ENCODE measurements at places on chromosomes 4 and X.

DNA sequence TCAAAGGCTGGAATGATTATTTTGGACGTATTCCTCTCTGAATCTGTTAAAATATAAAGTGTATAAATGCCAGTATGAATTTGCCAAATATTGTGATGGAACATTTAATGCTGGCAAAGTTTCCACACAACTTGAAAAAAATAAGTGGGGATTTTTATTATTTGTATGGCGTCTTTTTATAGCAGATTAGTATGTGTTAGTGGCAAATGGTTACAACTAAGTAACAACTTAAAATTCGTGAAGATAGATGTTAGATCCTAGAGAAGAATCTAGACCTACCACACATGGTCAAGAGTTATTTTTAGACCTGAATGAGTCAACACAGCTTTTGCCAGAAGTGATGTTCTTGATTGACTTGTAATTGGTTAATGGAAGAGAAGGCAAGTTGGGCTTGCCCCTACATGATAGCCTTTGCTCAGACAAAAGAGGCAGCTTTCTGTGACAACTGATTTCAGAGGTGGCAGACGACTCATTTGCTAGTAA lies 4.8 kb downstream of the CPE start:
- DNase-seq: no peak

DNA sequence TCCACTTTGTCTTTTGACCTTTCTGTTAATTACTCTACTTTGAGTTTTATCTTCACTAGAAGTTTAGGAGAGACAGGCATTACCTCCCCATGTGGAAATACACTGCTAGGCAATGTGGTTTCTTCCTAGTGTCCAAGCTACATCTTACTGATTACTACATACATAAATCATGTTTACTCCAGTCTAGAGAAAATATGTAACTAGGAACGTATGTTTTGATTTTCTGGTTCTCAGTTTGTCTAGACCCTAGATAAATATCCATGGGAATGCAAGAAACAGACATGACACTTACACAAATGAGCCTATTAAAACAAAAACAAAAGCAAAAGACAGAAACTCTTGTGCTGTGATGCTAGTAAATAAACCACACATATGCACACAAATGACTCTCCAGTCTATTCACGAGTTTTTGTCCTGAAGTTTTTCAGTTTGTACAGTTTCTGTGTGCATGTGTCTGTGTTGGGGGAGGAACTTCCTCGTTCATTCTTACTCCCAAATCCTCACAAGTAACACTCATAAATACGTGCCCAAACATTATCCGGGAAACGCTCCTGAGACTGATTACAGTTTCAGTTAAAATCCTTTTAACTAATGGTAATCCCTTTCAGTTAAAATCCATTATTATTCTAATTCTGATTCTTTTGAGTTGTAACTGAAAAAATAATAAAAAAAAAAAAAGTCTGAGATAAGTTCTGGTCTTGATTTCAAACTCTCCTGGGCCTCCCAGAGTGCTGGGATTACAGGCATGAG lies 283.5 kb upstream of the FTHL17 start:
- no peak for DNase-seq

DNA sequence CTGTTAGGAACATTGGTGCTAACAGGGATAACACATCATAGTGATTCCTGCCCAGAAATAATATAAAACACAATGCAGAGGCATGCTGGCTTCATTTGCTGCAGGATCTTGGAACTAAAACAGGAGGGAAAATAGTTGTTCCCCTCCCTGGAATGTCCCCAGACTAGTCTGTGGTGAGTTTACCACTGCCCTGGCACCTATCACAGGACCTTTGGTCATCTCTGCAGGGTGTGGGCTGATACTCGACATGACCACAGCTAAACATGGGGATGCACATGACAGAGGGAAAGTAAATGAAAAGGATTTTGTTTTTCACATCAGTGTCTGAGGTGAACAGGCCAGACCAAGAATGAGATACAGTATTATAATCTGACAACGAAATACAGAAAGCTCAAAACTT lies 160.2 kb upstream of the DKK2 start:
- DNase-seq: no peak

- DNase-seq: no peak
These were observed 175.4 kb downstream of the TBCK start for GRCh38 chr4:106140601-106141000.

GRCh38 chrX:85052636-85053343 lies 49.1 kb downstream of the APOOL start:
- DNase-seq: no peak

GRCh38 chr4:121126449-121127006 lies 37.6 kb downstream of the TNIP3 start:
- DNase-seq: no peak

DNA sequence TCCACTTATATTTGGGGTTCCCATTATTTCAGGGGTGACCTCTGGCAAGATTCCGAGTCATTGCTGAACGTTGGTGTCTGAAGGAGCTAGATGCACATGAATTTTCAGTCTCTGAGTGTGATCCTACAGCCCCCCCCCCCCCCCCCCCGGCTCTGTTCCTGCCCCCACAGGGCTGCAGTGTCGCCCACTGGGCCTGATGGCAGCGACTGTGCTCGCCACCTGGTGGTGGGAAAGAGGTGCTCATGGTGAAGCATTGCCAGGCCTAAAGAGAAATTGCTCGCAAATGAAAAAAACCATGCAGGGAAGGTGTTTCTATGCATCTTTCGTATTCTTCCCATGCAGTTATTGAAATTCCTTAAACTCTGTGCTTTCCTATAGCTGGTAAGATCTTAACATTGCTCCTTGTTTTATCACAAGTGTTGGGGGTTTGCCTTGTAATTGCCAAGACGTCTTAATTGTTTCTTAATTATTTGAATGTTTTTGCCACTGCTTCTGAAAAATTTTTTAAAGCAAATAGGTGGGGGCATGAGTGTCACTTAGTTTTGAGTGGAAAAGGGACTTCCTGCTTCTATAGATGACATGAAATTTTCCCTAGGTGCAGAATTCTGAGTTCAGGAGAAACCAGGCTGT lies 63.2 kb downstream of the CLDN22 start:
- no peak for DNase-seq

DNA sequence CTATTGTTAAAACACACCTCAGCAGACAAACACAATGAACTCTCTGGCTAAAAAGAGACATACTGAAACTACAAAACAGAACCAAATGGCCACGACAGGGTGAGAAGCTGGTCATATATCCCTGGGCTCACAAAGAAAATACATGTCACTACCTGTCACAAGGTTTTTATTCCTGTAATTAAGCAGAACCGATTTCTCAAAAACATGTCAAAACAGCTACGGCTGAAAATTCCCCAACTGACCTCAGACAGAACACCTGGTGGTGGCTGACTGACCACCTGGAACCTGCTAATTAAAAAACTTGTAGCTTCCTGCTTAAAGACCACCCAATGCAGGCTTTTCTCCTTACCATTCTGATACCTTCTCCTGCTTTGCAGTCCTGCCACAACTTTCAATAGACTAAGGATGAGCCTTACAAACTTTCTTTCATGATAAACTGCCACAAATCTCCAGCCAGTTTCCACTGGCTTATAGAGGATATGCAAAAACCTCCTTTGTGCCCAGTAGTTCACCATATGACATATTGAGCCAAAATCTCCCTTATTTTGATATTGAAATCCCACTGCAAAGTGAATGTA lies 571.9 kb downstream of the SPOCK3 start:
- DNase-seq: no peak

DNA sequence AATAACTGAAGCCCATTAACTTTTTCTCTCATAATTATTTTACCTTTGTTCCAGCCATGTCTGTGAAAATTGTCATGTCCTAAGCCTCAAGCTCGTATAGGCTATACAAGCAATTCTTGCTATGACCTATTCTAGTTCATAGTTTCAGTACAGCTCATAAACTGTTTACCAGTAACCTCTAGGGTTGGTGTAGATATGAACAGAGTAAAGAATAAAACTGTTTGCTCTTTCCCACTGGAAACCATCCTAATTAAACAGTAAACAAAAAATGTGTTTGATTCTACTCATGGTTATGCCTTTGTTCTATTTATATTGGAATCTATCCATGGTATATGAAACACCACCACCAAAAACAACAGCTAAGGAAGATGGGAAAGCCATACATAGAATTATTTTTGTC lies 1444.0 kb upstream of the PCDH7 start:
- DNase-seq: no peak

DNA sequence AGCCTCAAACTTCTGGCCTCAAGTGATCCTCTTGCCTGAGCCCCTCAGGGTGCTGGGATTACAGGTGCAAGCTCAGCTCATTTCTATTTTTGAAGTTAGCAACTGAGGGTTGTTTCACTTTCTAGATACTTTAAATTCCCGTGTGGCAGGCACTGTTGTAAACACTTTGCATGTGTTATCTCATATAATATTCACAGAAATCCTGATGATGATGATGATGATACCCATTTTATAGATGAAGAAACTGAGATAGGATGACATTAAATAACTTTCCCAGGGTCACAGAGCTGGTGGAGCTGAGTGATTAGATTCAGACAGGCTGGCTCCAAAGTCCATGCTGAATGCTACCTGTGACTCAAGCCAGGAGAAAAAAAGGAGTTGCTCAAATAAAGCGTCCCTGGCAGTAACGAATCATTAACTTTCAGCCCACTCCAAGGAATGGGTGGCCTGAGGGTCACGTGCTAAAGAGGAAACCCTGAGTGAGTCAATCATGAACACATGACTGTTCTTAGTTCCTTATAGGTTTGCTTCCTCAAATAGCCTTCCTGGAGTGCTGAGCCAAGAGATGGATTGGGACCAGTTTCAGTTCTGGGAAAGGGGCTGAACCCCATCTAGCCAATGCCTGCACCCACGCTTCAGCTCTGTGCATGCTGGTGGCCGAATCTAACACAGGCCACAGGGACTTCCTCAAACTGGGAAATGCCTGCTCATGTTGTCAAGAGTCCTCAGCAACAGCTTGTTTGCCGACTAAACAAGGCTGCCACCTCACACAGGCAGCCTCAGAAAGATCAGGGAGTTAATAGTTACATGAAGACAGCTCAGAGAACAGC lies 52.8 kb downstream of the RBM47 start:
- DNase-seq: peak; percentile 93

- DNase-seq: no peak
These were observed 38.0 kb downstream of the HTT-AS start for GRCh38 chr4:3036131-3036952.

- no peak for DNase-seq
These were observed 6.0 kb downstream of the ALB start for GRCh38 chr4:73409978-73410548.

DNA sequence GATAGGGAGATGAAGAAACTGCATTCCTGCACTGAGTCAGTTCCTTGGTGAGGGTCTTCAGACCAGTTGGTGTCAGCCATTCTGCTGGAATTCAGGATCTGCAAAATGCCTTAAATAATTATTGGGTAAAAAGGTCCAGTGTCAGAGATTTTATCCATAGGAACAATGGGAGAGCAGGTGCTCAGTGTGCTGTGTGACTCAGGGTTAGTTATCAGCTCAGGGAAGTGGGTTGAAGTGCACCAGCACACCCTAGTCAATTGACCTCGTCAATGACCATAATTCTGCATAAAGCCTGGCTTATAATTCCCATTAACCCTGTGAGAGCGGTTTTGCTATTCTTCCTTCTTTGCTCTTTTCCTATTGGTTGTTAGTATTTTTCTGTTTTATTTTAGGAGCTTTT lies 37.3 kb downstream of the HERC6 start:
- no peak for DNase-seq

- DNase-seq: no peak
These were observed 5.6 kb upstream of the SPRY1 start for GRCh38 chr4:123390846-123391456.

DNA sequence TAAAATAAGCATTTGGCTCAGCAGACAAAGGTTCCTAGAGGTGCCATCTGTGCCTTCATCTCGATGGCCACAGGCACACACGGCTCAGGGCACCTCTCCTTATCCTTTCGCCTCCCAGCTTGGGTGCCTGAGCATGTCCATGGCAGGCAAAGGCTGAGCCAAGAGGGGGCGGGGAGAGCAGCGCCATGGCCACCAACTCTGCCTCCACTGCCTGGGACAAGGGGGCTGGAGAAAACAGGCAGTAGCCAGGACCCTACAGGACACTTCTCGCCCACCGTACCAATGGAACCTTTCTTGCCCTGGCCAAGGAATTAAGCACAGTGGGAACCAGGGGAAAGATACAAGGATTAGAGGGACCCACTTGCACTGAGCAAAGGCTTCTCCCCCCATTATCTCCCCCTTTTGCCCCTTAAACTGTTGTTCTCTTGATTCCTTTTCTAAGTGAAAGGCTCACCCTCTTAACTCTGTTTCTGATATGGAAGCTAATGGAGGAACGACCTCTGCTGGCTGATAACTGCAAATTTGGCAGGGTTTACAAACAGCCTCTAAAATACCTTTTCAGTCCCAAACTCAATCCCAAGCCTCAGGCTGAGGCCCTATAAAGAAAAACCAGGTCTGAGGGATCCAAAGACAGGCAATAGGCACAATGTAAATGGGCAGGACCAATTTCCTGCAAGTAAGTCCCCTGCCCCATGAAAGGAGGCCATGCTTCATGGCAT lies 335.2 kb downstream of the ADAM29 start:
- DNase-seq: no peak

- no peak for DNase-seq
These were observed 743 bp downstream of the NKAP start for GRCh38 chrX:119942831-119943184.

GRCh38 chrX:153921511-153922446 lies 4.3 kb downstream of the ARHGAP4 start:
- DNase-seq: peak; percentile 20

DNA sequence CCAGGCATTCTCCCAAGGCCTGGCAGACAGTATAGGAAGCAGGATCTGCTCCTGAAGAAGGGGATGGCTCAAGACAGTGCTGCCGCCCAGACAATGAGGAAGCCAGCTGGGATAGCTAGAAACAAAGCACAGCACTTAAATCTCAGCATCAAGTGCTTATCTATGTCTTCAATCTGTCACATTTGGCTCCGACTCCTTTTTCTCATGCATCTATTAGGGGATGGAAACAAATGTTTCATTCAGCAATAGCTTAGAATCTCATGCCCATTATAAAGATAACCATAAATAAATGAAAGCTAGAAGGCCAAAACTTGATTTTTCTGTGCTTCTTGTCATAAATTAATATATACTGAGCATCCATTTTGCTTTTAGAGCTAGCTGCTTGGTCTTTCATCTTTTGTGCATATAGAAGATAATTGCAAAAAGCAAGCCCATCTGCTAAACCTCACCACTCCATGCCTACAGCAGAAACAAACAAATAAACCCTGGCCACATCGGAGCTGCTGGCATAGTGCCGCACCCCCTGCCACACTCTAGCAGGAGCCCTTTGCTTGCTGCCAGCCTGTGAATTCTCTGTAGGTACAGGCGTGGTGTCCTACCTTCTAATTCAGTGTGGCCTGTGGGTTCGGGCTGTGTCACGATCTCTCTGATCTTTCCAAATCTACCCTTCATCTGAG lies 75.9 kb downstream of the AASDH start:
- DNase-seq: no peak

DNA sequence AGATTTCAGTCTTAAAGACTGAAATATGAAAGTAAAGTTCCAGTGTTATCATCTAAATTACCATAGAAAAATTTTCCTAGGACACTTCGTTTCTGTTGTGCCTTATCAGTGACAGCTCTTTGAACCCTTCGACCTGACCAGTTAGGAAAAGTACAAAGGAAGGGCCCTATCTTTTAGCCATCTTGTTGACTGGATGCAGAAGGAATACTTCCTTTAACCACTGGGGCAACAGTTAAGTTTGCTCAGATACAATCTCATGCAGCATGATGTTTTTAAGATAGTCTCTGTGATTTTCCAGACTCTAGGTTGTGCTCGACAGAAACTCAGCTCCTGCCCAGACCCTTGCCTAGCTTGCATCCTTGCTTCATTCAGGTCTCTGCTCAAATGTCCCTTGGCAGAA lies 210.5 kb upstream of the RPS6KA3 start:
- DNase-seq: no peak

GRCh38 chr4:2036327-2036726 lies 22.8 kb upstream of the NAT8L start:
- DNase-seq: no peak

All from GF-D8 (cell line).